ENCODE measurements at places on chromosomes 11 and 22.

DNA sequence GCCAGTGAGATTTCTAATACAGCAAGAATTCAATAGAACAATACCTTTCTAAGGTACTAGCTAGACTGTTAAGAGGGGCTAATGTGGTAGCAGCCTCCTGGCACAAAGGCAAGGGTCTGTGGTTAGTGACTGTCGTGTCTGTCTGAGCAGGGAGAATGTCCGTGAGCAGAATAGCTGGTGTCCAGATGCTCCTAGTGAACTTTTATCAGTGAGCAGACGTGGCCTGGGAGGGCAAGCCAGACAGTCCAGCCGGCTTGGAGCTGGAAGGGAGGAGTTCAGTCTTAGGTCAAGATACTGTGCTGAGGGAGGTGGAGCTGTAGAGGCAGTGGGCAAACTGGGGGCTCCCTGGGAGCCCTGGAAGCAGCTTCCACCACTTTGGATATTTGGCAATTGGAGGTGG lies 138.6 kb downstream of the TEAD1 start:
- no peak for DNase-seq

- peak; percentile 71 for DNase-seq
Observed at GRCh38 chr11:67404515-67405195, 772 bp downstream of the TBC1D10C start.

GRCh38 chr11:102267609-102268008 lies 49.7 kb upstream of the BIRC3 start:
- no peak for DNase-seq

DNA sequence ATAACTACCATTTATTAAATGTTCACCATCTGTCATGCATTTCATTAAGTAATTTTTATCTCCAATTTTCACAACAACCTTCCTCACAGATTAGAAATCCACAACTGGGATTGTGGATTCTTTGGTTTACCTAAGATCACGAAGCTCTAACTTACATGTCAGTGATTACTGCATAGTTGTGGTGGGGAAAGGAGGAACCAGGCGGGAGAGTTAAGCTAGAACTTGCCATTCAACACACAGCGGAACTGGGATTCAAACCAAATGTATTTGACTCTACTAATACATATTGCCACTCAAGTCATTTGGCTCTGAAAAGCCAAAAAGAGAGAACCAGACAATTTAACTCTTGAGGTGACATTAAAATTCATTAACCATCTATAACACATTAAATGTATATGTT lies 10.4 kb upstream of the LAYN start:
- no peak for DNase-seq

- DNase-seq: no peak
Observed at GRCh38 chr11:67538306-67538705, 15.1 kb upstream of the CABP2 start.

GRCh38 chr22:32413719-32414118 lies 1.7 kb upstream of the RTCB start:
- no peak for DNase-seq

DNA sequence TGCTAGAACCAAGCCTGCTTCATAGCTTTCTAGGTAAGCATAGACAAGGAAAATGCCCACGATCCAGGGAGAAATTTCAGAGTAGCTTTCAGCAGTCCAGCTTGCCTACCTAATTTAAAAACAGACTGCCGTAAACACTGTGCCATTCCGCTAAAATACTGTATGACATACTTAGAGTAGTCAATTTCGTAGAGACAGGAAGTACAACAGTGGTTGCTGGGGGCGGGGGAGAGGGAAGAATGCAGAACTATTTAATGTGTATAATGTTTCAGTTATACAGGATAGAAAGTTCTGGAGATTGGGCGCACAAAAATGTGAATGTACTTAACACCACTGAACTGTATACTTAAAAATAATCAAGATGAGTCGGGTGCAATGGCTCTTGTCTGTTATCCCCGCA lies 56.7 kb downstream of the C11orf58 start:
- DNase-seq: no peak

- no peak for DNase-seq
Observed at GRCh38 chr11:131703311-131703710, 332.9 kb downstream of the NTM start.

DNA sequence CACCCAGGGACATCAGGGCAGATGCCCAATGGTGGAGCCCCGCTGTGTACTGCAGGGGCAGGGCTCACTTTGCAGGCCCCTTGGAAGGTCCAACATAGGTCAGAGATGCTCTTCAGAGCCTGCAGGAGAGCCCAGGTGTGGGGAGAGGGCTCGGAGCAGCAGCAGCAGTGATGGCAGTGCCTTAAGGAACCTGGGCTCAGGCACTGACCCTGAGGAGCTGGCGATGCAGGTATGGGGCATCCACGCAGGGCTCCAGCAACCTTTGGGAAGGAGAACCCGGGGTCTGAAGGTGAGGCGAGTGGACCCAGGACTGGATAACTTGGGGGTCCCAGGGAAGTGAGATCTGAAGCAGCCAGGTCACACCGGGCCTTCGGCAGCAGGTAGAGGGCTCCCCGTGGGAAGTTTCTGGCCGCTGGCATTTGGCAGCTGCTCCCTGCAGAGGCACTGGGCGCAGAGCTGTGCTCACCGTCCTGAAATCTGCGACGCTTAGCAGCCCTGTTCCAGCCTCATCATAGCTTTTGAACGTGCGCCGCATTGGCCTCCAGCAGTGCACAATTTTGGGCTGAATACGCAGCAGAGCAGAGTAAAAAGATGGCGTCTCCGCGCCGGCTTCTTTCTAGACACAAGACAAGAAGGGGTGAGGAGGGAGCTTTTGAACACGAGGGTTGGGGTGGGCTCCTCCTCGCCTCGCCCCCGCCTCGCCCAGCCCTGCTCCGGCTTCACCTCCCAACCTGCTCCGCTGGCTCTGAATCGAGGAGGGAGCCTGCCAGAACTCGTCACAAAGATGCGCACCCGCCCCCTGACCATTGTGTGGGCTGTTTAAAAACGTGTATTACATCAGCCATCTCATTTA lies 118.8 kb downstream of the MPPED1 start:
- DNase-seq: no peak

DNA sequence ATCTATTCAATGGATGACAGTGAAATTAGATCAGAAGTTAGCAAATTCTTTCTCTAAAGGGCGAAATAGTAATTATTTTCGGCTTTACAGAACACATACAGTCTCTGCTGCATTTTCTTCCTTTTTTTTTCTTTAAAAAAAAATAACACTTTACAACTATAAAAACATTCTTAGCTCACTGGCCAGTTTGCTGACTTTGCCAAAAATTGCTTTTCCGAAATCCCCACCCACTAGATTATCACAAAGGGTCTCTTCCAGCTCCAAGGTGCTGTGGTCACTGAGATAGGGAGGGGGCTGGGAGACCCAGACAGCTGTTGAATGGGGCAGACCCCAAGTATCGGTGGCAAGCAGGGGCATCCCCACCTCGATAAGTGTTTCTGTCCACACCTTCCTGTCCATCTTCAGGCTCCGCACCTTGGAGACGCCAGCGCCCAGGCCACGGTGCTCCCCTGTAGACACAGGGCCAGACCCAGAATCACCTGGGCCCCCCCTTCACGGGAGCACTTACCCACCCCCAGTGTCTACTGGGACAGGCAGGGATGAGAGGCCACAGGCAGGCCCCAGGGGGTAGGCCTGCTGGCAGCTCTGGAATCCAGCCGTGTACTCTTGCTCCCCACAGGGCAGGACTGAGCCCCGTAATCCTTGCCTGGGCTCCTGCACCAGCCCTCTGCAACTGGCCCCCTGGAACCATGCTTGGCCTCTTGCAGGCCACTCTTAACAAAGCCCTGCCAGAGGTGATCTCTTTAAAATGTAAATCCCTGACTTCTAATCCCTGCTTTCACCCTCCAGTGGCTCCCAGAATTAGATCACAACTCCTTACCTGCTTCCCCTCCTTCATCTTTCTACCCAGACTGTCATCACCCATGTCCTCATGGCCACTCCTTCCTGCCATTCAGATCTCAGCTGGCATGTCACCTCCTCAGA lies 31.5 kb upstream of the PDE2A start:
- DNase-seq: no peak

DNA sequence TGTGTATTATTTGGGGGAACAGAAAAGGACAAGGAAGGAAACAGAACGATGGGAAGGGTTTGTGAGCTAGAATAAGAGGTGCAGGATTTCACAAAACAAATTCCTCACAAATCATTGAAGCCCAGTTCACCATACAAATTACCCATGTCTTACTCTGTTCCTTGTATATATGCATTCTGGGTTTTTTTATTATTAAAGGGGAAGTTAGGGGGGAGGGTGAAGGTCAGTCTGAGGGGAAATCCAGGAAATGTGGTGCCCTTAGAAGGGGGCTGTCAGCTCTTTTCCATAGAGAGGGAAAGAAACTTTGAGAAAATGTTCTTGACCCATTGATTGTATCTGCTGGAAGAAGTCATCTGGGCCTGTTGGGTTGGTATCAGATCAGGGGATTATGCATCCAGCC lies 90.8 kb downstream of the RNF169 start:
- DNase-seq: no peak

- DNase-seq: no peak
Observed at GRCh38 chr11:85590848-85591483, 36.2 kb downstream of the DLG2 start.

DNA sequence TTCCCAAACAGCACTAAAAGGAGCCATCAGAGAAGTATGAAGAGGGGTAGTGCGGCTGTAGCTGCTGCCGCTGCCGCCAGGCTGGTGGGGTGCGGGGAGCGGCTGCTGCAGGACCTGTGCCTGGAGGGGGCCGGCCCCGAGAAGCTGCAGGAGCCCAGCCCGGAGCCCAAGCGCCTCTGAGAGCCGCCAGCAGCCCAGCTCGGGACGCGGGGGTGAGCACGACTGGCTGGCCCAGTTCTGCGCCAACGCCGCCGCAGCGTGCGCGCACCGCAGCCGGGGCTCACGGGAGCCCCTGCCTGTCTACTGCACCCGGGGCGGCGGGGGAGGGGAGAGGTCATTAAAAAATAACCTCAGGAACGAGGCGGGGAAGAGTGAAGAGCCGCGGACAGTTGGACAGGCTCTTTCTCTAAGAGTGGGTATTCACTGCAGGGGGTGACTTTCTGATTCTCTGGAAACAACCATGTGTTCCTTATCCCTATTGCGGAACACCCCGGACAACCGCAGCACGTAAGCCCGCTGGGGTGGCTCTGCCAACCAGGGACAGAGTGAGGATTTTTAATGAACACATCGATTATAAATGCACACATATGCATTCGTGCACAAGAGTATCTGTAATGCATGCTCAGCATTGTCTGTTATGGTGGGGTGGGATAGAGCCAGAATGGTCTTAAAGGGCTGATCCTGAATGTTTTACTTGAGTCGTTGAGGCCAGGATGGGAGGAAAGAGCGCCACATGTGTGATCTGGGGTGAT lies 453 bp downstream of the GAS2 start:
- DNase-seq: peak; percentile 30

- DNase-seq: no peak
Observed at GRCh38 chr22:19125474-19126308, 3.5 kb upstream of the DGCR2 start.

- DNase-seq: no peak
Observed at GRCh38 chr11:72577271-72577721, 96.9 kb downstream of the PDE2A start.

GRCh38 chr11:64231546-64231945 lies 1.2 kb downstream of the DNAJC4 start:
- DNase-seq: no peak

DNA sequence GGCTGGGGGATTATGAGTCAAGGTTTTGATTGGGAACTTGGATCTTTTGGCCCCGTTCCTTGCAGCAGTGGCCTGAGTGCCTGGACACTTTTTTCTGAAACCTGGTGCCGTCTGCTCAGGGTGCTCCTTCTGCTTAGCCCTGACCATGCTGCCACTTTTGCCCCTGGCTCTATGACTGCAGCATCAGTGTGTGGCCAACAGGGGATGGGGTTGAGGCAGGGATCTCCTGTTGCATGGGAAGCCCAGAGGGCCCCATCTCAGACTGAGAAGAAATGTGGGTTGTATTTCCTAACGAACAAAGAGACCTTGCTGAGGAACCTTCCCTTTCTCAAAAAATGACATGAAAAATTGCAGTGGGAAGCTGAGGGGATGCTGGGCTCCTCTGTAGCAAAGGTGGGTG lies 18.7 kb downstream of the POU2F3 start:
- DNase-seq: no peak

GRCh38 chr11:133323354-133323753 lies 208.9 kb downstream of the OPCML start:
- DNase-seq: no peak

- no peak for DNase-seq
Observed at GRCh38 chr11:83938148-83938547, 652.0 kb upstream of the CCDC90B start.

DNA sequence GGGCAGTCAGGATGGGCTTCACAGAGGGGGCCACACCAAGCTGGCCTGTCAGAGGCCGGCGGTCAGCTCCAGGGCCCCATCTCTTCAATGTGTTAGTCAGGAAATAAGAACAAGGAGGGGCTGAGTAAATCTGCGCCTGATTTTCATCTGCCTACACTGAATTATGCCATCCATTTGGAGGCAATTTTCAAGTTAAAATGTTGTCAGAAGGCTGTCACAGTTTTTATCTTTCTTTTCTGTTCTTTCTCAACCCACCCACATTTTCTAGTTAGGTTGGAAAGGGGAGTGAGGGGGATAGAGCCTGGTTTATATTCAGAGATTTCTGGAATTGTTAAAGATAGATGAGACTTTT lies 18.8 kb downstream of the ADORA2A start:
- DNase-seq: no peak

- no peak for DNase-seq
Observed at GRCh38 chr11:45518141-45518832, 147.1 kb downstream of the CHST1 start.

- DNase-seq: no peak
Observed at GRCh38 chr11:96186806-96187205, 156.2 kb downstream of the MAML2 start.

GRCh38 chr11:23311986-23312940 lies 452.0 kb upstream of the CCDC179 start:
- DNase-seq: no peak

DNA sequence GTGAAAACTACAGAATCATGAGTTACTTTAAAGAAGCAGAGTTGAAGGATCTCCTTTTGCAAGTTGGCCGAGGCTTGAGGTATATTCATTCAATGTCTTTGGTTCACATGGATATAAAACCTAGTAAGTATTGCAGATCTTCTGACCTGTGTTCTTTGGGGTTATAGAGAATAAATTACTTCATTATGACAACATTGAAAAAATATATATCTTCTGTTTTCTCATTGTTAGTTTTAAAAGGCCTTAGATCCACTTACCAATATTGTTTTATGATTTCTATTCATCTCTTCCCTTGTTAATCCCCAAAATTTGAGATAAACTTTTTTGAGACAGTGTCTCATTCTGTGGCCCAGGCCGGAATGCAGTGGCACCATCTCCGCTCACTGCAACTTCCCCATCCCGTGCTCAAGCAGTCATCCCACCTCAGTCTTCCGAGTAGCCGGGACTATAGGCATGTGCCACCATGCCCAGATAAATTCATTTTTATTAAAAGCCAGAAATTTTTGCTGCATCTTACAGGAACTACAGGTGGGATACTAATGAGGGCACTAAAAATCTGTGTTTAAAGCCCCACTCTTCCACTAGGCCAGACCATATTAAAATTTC lies 8.2 kb downstream of the WEE1 start:
- no peak for DNase-seq

- DNase-seq: no peak
Observed at GRCh38 chr11:13667795-13668101, 720 bp upstream of the FAR1 start.

GRCh38 chr22:43504068-43504467 lies 92.3 kb downstream of the MPPED1 start:
- no peak for DNase-seq

GRCh38 chr11:74345420-74345819 lies 34.0 kb upstream of the P4HA3 start:
- no peak for DNase-seq

Measured in stimulated activated CD8-positive, alpha-beta memory T cell treated with anti-CD3 and anti-CD28 coated beads, Interleukin-4, amount 100 ng/mL, for 48 hours (primary cell).